Gastrocnemius medialis (tissue), 4 donors: ENCODE measurements at places on chromosomes 3 and 15.

GRCh38 chr3:128706086-128706615 lies 19.8 kb upstream of the RAB7A start:
- DNase-seq: no peak

DNA sequence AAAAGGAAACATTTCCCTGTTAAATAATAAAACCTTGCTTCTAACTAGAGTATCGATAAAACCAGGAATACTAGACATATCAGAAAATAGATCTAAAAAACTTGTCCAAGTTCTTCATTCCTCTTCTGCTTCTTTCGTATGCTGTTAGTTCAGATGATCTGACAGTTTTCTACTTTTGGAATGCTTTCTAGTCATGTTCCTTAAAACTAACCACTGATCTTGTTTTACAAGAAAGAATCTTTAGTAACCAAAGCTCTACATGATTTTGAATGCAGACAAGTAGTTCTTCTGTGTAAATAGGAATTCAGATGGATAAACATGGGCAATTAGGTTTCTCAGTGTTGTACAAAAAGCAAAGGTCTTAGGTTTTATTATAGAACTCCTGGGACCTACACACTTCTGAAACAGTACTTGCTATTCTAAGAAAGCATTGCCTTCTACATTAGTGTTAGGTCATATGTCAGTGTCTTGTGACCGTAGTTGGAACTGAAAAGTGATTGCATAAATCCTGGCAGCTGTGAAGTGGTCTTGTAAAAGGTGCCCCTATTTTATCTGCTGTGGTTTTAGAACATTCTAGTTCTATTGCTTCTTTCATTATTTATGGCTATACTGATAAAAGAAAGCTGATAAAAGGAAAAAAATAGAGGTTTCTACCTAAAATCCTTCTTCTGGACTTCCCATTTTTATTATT lies 40.7 kb downstream of the SNRK start:
- DNase-seq: peak; percentile 47

DNA sequence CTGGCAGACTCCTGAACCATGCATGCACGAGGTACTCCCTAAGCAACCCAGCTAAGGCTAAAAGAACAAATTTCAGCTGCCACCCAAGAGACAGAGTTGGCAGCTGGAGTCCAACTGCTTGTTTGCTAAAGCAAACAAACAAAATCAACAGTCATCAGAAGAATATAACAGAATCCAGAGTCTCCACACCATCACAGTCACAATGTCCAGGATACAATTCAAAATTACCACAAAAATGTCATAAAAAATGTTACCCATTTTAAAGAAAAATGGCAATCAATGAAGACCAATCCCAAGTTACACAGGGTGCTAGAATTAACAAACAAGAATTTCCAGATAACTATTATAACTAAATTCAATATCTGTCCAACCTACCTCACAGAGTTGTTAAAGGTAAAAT lies 42.9 kb downstream of the RFTN1 start:
- no peak for DNase-seq

DNA sequence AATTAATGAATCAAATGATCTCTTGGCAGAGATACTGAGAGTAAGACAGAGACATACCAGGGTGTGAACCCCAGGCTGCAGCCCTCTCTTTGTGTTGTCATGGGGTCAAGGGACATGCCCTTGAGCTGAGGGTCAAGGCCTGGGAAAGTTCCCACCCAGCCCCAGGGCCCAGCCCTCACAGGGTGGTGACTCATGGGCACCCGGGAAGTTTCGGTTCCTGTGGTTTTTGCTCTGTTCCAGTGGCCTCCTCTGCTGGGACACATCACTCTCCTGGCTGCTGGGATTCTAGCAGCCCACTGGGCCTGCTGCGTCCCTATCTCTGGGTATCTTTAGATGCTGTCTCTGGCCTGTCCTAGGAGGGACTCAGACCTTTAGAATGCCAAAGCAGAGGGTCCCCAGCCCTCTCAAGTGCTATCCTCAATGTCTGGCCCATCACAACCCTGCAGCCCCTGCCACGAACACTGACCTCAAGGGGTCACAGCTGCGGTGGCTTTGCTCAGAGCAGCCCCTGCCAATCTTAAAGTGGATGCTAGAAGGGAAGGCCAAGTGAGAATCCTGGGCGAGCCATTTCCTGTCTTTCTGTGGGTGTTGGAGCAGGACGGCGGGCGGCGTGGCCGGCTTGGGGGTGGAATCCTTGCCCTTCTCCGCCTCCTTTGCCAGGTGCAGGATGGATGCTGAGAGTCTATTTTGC lies 148.4 kb upstream of the TLE3 start:
- DNase-seq: peak; percentile 21

DNA sequence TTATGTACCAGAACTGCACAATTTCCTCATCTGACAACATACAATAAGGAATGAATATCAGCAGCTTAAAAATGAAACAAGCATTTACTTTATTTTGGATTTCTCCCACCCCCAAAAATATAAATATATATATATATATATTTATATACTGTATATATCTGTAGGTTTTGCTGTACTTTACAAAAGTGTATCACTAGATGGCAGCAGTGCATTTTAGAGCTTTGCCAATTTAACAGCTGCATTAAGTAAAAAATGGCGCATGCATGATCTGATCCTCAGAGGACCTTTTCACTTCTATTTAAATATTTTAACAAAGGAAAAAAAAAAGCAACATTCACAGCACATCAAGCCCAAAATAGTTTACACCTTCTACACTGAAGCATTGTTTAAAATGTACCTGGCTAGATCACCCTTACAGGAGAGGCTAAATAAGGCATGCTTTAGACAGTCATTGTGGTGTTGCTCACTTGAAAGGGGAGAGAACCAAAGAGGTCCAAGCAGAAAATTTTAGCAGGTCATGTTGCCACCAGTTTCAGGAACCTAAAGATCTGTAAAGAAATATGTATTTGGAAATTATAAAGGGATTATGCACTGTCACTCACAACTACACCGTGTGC lies 72.6 kb downstream of the NPTN start:
- DNase-seq: no peak

GRCh38 chr3:120448756-120449155 lies 2.0 kb downstream of the FSTL1 start:
- DNase-seq: no peak

GRCh38 chr3:134197681-134198261 lies 52.9 kb downstream of the RYK start:
- no peak for DNase-seq

GRCh38 chr15:92510163-92510882 lies 116.6 kb downstream of the ST8SIA2 start:
- DNase-seq: no peak

DNA sequence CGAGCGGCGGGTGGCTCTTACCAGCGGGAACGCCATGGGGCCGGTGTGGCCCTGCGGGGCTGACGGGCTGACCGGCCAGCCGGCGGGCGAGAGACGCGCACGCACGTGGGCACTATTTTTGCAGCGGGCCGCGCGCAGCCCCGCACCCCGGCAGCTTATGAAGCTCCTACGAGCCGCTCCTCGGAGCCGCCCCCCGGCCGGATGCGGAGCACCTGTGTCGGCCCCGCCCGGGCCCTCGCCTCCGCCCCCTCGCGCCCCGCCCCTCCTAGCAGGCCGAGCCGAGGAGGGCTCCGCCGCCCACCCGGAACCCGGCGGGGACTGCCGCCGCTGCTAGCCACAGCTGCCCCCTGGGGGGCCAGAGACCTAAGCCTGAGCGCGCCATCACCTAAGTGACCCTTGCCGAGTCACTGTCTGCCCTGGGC lies 683 bp upstream of the CPEB1 start:
- no peak for DNase-seq

- no peak for DNase-seq
Measured at GRCh38 chr3:134496471-134497071, 10.7 kb downstream of the CEP63 start.

GRCh38 chr3:152269831-152270734 lies 1.4 kb downstream of the MBNL1 start:
- DNase-seq: peak; percentile 65

- DNase-seq: no peak
Measured at GRCh38 chr3:153173758-153174516, 11.9 kb downstream of the RAP2B start.

- no peak for DNase-seq
Measured at GRCh38 chr3:133136114-133137041, 98.2 kb downstream of the TMEM108 start.

DNA sequence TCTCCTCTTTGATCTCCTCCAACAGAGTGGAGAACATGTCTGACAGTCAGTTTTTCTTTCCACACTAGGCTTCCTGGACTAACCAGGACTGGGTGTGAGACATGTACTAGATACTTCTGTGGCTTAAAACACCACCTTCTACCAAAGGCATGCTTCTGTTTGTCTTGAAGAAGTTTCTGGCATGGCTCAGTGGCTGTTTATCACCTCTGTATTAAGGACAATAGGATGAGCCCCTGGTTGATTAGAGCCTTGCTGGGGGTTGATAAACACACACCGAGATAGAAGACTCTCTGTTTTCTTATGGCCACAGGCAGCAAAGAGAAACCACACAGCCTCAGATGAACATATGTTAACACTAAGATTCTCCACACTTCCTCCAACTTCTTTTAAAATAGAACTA lies 40.5 kb downstream of the SV2B start:
- no peak for DNase-seq

DNA sequence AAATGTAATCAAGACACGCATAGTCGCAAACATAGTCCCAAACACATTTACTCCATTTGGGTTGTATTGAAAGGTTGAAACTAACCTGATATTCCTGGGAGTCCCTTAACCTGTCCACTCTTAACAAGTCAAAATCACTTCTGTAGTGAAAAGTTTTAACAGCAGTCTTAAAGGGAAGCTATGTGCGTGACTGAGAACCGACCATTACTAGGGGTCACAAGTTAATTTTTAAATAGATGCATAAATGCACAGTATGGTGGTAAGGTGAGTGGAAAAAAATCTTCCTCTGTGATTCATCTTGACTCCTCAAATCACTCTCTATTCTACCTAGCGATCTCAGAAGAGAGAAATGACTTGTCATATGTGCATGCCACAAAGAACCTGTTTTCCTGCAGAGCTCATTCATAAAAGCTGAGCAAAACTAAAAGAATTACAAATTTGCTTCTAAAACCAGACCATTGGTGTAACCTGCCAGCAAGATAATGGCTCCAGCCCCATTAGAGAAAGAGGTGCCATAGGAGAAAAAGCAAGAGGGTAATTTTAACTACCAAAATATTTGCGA lies 4.8 kb downstream of the GPR15 start:
- no peak for DNase-seq

DNA sequence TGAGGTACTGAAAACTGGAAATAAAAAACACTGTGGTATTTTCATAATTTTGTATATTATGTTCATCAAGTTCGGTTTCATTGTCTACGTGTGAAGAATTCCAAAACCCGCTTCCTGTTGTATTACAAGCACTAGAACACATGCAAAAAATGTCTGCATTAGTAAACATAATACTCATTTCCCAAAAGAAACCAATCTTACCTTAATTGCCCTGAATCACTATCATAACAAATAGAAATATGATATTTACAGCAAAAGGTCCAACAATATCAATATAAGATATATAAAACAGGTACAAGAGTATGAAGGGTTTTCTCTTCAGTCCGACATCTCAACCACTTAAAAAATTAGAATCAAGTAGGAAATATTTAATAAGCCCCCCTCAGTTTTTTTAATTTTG lies 26.3 kb upstream of the GP5 start:
- no peak for DNase-seq

DNA sequence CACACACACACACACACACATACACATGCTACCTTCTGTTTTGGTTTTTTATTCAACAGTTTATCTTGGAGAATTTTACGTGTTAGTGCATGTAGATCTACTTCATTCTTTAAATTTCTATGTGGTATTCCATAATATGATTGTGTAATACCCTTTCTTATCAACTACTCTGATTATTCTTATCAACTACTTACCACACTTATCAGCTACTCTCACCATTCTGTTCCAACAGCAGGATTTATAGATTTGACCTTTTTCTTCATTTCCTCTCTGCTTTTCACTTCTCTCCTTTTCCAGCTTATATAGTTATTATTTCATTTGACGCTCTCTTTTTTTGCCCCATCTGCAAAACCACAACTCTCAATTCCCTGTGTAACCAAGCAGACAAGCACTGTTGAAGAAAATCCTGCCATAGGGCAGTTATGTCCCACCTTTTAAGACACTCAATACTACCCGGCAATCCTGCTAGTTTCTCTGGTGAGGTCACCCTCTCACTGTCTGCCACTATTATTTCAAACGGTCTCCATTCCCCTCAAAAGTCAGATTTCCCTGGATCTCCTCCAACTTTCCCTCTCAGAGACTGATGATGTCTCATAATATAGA lies 56.9 kb upstream of the SATB1 start:
- no peak for DNase-seq

DNA sequence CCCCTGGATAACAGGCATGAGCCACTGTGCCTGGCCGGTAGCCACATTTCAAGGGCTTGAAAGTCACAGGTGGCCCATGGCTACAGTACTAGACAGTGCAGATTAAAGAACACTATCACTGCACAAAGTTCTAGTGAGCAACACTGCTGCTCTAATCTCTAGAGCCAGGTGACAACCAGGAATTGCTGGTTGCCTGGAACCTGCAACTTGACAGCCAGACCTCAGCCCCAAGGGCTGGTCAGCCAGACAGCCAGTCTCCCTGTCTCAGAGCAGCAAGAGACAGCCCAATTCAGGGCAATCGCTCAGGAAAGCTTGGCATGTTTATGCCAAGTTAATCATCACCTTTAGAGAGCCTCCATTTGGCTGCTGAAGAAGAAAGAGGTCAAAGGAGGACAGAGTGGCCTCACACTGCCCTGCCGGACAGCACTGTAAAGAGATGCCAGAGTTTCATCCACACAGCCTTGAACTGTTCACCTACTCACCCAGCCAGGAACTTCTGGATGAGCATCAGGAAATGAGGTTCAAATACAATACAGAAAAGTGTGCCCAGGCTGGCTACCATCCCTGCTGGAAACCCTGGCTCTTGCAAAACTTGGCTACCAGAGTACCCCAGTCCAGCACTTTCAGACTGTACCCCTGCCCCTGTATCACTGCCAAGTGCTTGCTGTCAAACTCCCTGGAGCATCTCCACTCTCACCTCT lies 6.0 kb downstream of the CCDC12 start:
- peak; percentile 68 for DNase-seq

GRCh38 chr3:99502871-99503270 lies 135.5 kb upstream of the COL8A1 start:
- no peak for DNase-seq

- DNase-seq: no peak
Measured at GRCh38 chr3:73435055-73435454, 189.7 kb downstream of the PDZRN3 start.
